Upper lobe of left lung (tissue), 6 donors: ENCODE measurements at places on chromosomes 3 and 15.

GRCh38 chr3:132464066-132464465, 46.8 kb downstream of the DNAJC13 start:
- no peak for DNase-seq

- DNase-seq = no peak
These were observed 38.5 kb upstream of the C15orf39 start for GRCh38 chr15:75163150-75163564.

DNA sequence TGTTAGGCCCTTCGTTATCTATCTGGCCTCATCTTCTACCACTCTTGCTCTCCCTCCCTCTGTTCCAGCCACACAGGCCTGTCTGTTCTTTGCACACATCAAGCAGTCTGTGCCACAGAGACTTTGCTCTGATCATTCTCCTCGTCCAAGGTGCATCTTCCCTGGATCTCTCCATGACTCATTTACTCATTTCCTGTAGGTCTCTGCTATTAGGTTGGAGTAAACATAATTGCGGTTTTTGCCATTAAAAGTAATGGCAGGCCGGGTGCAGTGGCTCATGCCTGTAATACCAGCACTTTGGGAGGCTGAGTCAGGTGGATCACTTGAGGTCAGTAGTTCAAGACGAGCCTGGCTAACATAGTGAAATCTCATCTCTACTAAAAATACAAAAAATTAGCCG, 9.5 kb upstream of the C3orf49 start:
- no peak for DNase-seq

DNA sequence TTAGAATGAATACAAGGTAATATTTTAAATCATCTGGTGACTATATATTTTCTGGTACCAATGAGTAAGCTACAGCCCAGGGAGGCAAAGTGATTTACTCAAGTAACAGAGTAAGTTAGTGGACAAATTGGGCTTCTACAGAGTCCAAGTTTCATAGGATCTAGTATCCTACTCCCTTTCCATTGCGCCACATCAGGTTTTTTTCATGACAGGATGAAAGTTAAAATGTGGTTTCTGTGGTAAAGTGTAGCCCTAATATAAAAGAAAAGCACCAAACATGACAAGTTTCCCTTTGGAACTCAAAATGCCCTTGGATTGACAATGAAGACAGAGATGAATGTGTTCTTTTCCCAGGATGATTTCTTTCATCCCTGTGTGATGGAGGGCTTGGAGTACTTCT, 350.8 kb upstream of the ZNF385D start:
- no peak for DNase-seq
